HT-29 (cell line): ENCODE measurements at places on chromosomes 3 and 15. TPM values are rescaled to one million over a fixed set of nuclear protein-coding genes. Genes with fewer than 3 reads are reported as not detected.

The PLSCR4 gene
- 0.97 and 2.2 TPM in 2 replicates for total RNA-seq

DNA sequence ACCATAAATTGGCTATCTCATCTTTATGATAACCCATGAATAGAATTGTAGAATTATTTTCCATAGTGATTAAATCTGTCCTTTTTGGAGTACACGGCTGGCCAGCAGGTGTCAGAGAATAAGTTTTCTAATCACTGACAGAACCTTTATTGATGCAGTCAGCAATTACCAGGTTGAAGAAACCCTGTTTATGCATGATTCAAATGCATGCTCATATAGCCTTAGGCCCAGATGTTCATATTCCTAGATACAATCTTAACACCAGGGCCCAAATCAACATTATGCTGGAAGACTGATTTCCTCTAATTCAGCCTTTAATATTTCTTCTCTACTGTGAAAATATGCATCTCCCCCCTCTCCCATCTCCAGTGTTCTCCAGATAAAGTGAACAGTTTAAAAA is 243.5 kb upstream of the DCBLD2 start:
- DNase-seq: peak; percentile 9

DNA sequence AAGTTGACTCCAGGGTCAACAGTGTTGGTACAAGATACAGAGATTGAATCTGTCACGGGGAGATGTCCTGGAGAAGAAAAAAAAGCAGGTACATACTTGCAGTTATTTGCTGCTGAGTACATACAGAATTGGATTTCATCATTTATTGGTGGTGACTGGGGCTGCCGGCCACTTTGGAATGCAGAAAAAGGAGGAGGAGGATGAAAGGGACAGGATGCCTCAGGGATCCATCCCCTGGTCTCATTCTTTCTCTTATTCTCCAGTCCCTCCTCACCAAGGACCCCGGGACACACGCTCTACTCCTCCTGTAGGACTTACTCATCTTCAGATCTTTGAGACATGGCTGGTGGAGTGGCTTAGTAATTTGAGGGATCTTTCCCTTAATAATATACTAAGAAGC is 30.0 kb upstream of the MEIS2 start:
- DNase-seq: no peak

- no peak for DNase-seq
Measured at GRCh38 chr3:5254281-5255048, 67.0 kb downstream of the EDEM1 start.

GRCh38 chr15:73226093-73226814 is 142.5 kb downstream of the HCN4 start:
- no peak for DNase-seq

DNA sequence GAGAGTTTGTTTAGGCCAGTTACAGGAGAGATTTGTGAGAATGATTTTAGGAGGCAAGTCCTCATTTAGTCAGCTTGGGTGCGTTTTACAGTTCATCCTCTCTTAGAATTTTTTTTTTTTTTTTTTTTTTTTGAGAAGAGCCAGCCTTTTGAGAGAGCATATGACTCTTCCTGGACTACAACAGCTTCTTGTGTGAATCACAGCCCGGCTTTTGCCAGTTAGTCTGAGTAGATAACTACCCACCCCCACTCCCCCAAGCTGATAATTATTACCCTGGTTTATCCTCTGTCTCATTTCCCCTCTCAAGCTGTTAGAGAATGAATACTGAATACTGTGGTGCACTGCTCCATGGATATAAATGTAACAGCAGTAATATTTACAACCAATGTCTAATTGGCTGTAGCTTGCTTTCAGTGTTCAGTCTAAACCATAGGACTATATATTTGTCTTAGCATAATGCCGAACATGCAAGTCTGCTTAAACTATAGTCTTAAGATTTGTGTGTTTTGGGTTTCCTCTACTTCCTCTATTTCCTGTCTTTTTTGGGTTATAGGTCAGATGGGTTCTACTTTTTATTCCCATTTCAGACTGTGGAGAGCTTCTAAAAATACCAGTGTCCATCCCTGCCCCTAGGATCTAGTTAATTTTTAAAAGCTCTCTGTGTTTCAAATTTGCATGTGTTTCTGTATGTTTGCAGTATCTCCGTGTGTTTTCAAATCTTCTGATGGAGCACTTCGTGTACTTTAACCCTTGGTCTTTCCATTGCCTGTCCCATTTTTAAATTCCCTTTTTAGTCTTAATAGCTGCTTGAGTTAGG is 8.0 kb downstream of the CHD2 start:
- DNase-seq: no peak

The ULK3 gene
- total RNA-seq: 96.4 and 97.0 TPM in 2 replicates

DNA sequence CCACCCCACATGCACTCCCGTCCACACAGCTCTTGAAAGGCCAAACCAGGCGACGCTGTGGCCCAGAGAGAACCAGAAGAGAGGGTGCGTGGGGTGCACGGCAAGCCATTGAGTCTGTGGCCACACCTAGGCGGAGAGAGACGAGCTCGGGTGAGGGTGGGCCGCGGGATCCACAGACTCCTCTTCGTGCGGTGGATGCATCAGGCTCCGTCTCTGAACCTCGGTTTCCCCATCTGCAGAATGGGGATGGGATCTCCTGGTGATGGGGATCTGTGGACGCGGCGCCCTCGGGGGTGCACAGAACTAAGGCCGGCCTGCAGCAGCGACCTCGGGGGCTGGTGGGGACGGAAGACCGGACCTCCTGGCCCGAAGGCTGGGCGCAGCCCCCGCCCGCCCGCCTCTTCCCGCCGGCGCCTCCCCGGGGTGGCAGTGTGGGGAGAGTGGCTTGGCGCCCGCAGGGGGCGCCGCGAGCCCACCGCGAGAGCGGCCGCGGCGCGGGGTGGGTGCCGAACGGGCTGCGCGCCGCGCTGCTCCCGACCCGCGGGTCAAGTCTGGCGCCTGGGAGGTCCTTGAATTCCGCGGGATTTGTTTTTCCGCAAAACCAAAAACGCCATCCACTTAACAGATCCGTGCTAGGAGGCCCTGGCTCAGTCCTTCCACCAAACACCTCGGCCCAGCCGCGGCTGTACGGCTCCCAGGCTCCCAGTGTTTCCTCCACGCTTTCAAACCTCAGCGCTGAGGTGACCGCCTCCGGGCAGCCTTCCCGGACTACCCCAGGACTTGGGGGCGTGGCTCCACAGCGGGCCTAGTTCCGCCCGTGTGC is 13.2 kb upstream of the ADPGK start:
- peak; percentile 9 for DNase-seq

GRCh38 chr3:138768125-138768524 is 66.6 kb downstream of the PIK3CB start:
- no peak for DNase-seq

The ELL3 gene
- 94.9 and 101 TPM in 2 replicates for total RNA-seq

The PLSCR5 gene
- total RNA-seq: not detected in 2 replicates

GRCh38 chr3:4588466-4588865 is 95.3 kb downstream of the ITPR1 start:
- DNase-seq: no peak

GRCh38 chr3:66299891-66300290 is 79.1 kb downstream of the SLC25A26 start:
- DNase-seq: no peak

GRCh38 chr3:125280668-125281361 is 68.3 kb upstream of the SLC12A8 start:
- peak; percentile 57 for DNase-seq

GRCh38 chr3:133236901-133237300 is 163.0 kb upstream of the BFSP2 start:
- no peak for DNase-seq

The AP3B2 gene
- not detected in 2 replicates for total RNA-seq

The SPSB4 gene
- not detected in 2 replicates for total RNA-seq

DNA sequence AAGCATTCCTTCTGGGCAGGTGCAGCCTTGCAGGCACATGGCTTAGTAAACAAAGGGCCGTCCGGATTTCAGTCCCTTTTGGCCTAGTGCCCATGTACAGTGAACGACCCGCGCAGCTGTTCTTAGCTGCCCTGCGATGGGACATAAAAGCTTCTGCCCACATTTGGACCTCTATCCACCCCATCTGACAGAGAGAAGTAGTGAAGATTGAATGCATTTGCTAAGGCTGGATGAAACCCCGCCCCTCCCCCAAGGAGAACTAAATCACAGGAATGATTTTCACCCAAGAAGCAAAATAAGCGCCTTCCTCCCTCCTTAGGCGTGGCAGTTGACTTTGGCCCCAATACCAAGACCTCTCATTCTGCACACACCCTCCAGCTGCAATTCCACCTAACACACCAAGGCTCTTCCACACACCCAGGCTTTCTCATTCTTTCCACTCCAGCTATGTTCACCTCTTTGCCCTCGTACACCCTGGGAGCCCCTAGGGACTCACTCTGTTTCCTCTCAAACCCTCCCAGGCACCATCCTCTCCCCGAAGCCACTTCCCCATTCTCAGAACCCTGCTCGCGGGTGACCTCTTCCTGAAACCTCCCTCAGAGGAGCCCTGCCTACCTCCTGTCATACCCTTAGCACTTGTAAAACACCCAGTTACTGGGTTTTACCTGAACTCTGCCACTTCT is 14.1 kb upstream of the HRH1 start:
- no peak for DNase-seq

GRCh38 chr15:101045236-101045646 is 126.1 kb downstream of the LRRK1 start:
- DNase-seq: no peak

DNA sequence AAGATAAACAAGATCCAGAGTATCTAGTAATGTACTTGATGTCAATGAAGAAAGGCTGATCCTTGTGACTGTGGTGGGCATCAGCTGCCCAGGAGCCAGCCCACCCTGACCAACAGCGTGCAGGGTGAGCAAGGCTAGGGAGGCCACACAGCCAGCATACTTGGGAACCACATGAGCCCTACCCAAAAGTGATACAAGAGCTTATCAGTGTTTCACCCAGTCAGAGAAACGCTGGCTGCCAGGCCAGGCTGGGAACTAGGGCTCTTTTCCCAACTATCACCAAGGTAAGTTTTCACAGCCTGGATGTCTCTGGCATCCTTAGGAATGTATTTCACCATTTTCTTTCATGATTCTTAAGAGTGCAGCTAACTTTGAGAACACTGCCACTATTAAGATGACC is 24.9 kb downstream of the CHAC1 start:
- no peak for DNase-seq

The AQP9 gene
- not detected in 2 replicates for total RNA-seq

GRCh38 chr3:37492468-37492867 is 318.1 kb upstream of the LRRFIP2 start:
- DNase-seq: no peak

The ANKRD34C gene
- total RNA-seq: not detected in 2 replicates

- DNase-seq: no peak
Measured at GRCh38 chr15:80444680-80445251, 40.6 kb downstream of the ARNT2 start.

The SLC9C1 gene
- total RNA-seq: not detected in 2 replicates

DNA sequence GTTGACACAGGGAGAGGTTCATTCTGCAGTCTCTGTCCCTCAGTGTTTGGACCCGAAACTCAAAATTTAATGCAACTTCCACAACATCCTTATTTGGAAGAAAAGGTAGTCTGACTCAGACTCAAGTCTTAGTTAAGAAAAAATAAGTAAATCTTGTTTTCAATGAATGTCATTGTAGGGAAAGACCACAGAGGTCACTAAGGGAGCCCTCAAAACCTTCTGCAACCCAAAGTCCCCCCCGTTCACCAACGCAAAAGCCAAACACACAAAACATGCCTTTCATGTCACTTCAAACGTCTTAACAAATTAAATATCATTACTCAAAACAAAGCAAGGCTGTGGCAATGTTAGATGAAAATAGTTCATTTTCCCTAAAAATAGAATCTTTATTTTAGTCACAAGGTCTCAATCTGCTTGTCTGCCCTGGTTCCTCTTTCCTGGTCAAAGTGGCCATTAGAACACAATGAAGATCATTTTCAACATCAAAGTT is 20.9 kb upstream of the SSUH2 start:
- no peak for DNase-seq

DNA sequence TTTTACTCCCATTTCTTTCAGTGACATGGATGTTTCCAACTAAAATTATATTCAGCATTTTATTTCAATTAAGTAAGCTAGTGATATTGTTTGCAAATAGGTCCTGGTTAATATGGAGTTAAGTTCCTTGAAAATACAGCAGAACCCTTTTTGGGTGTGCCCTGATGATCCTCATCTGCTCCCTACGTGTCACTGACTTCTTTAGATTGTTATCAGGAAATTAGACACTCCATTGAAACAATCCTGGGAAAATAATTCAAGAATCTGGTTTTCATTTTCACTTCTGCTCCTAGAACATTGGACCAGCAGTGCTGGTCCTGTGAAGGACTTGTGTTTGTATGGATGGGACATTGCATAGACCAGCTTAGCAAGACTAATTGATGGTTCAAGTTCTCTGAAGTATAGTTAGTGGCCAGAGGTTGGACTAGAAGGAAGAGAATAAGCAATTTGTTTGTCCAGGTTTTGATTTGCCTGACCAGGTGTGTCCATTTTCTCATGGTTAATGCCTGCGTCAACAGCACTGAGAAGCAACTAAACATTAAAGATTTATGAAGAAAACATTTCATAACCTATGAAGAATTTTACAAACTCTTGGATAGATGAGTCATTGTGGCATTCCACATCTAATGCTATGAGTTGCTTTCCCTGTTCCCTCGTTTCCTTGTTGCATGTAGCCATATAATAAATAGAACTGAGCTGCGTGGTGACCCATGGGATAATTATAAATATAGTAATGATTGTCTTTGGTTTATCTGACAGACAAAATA is 95.8 kb downstream of the ZPLD1 start:
- peak; percentile 32 for DNase-seq

DNA sequence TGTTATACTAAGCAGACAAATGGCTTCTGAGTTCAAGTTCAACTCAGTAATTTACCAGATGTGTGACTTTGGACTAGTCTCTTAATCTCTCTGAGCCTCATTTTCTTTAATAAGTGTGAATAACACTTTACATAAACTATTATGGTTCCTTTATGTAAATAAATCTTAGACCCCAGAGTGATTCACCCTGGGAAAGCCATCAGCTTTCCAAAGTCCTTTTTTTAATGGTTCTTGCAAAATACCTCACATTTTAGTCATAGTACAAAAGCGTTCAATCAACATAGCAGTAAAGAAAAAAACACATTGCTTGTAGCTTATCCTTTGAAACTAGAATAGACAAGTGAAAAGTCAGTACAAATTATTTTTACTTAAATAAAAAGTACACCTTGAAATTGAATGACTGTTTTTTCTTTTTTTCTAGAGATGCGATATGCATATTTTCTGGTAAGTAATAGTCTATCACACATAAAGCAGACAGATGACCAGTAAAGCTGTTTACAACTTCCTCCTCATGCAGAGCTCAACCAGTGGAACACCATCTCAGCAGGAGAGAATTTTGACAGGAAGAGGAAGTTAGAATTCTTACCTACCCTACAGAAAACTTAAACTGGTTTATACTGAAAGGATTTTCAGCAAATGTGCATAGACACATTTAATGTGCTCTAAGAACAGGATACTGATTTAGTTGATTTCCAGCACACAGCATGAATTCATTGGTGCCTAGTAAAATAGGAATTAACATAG is 123.0 kb upstream of the AGBL1 start:
- DNase-seq: no peak

DNA sequence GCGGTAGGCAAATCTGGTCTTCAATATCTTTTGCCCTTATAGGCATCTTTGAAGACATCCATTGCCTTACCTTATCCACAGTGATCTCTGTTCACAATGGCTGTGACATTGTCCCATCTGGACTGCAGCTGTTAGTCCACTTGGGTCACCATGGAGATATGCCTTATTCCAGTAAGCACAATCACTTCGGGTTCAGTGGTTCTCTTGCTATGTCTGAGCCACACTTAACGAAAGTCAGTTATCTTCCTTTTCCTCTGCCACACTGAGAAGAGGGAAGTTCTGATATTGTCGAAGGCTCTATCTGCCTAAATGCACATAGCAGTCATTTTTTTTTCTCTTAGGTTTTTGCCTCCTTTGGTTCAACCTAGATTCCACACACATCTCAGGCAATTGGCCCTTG is 119.0 kb upstream of the SATB1 start:
- no peak for DNase-seq

The EAF1 gene
- 19.6 and 25.2 TPM in 2 replicates for total RNA-seq

GRCh38 chr3:137330246-137330645 is 372.5 kb downstream of the IL20RB start:
- DNase-seq: no peak
